ENCODE measurements at places on chromosomes 1 and 21. TPM values are rescaled to one million over a fixed set of nuclear protein-coding genes. Genes with fewer than 3 reads are reported as not detected.

AIM2 gene
- total RNA-seq = not detected

RAP1GAP gene
- 4.6 TPM for total RNA-seq

CR1 gene
- total RNA-seq = not detected

SLFNL1 gene
- total RNA-seq = 0.10 TPM

TRIM67 gene
- total RNA-seq = 0.08 TPM

COL8A2 gene
- 1.2 TPM for total RNA-seq

CNR2 gene
- total RNA-seq = not detected

UBIAD1 gene
- total RNA-seq = 24.7 TPM

CELA2A gene
- total RNA-seq = 0.72 TPM

RGS8 gene
- total RNA-seq = not detected

KRTAP10-10 gene
- total RNA-seq = not detected

ABCG1 gene
- 0.80 TPM for total RNA-seq

NCSTN gene
- 93.7 TPM for total RNA-seq
